Sigmoid colon (tissue), 7 donors: ENCODE measurements at places on chromosomes 2 and 18. TPM values are rescaled to one million over a fixed set of nuclear protein-coding genes. Genes with fewer than 3 reads are reported as not detected.

GRCh38 chr2:151027151-151027550 is 234.5 kb downstream of the RBM43 start:
- no peaks in the 10 kb centered on the region for H3K27me3 ChIP-seq
- DNase-seq: no peak
- no peak overlapping the region for H3K27ac ChIP-seq
- peaks cover 12% of the 10 kb centered on the region for H3K4me1 ChIP-seq
- no peak overlapping the region for H3K4me3 ChIP-seq
- no peaks in the 10 kb centered on the region for H3K36me3 ChIP-seq

- H3K27me3 ChIP-seq: no peaks in the 10 kb centered on the region
- no peak for DNase-seq
- no peaks in the 10 kb centered on the region for H3K4me1 ChIP-seq
- no peak overlapping the region for H3K4me3 ChIP-seq
- H3K27ac ChIP-seq: no peak overlapping the region
These were observed 91.9 kb upstream of the CELF4 start for GRCh38 chr18:37657493-37657892.

Gene RTP5
- total RNA-seq: not detected

DNA sequence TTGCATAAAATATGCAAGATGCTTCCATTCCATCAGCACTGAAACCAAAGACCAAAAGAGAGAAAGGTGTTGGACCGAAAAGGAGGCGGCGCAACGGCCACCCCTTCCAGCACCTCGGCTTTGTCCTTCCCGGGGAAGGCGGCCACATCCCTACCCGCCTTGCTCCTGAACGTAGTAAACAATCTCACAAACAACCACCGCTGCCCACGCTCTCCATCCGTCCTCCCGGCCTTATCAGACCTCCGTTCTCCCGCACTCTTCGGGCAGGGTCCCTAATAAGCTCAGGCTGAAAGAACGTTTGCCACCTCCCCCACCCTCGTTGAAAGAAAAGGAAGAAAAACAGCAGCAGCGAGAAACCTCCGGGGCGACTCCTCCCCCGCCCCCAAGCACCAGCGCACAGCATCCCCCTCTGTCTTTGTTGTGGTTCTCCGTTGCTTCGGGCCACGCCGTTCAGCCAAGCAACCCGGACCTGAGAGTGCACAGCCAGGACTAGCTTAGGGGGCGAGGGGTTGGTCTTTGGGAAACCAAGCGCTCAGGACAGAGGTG is 4.4 kb downstream of the EVX2 start:
- H3K4me3 ChIP-seq: peak overlapping the region; percentile 26
- H3K27me3 ChIP-seq: peaks cover 55% of the 10 kb centered on the region
- H3K4me1 ChIP-seq: peaks cover 34% of the 10 kb centered on the region
- no peaks in the 10 kb centered on the region for H3K36me3 ChIP-seq

Gene HOXD3
- total RNA-seq: 4.1 TPM

GRCh38 chr18:56541340-56541739 is 97.1 kb downstream of the TXNL1 start:
- H3K4me1 ChIP-seq: no peaks in the 10 kb centered on the region
- no peak overlapping the region for H3K4me3 ChIP-seq
- no peaks in the 10 kb centered on the region for H3K27me3 ChIP-seq
- no peaks in the 10 kb centered on the region for H3K36me3 ChIP-seq

Gene TMEM182
- total RNA-seq: not detected

Gene SLC38A11
- 4.3 TPM for total RNA-seq

GRCh38 chr18:23852236-23853045 is 162.1 kb upstream of the TTC39C start:
- no peaks in the 10 kb centered on the region for H3K4me1 ChIP-seq
- H3K4me3 ChIP-seq: no peak overlapping the region
- no peaks in the 10 kb centered on the region for H3K36me3 ChIP-seq

DNA sequence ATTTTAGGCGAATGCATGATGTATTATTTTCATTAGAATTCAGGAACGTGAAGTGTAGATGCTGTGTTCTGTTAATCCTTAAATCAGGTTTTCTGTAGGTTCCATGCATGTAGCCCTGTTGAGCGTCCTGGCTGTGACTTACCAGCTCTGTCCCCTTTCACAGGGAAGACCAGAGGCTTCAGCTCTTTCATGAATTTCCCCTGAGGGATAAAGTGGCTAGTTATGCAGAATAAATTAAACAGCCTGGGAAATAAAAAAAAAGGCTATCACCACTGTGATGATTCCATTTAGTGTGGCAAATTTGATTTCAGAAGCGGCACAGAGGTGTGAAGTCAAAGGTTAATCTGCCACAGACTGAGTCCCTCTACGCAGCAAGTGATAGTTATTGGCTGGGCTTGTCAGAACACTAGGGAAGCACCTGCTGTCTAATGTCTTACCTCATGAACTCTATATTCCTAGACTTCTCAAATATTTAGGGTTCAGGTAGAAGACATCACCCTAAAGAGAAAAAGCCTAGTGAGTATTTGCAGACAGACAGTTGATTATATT is 61.6 kb upstream of the LINC00305 start:
- H3K4me1 ChIP-seq: no peaks in the 10 kb centered on the region
- no peaks in the 10 kb centered on the region for H3K36me3 ChIP-seq
- no peak for DNase-seq
- H3K27me3 ChIP-seq: no peaks in the 10 kb centered on the region

GRCh38 chr2:192029089-192029488 is 165.6 kb downstream of the TMEFF2 start:
- H3K4me1 ChIP-seq: peaks cover 17% of the 10 kb centered on the region
- H3K27ac ChIP-seq: no peak overlapping the region
- H3K27me3 ChIP-seq: no peaks in the 10 kb centered on the region
- no peaks in the 10 kb centered on the region for H3K36me3 ChIP-seq
- DNase-seq: no peak
- H3K4me3 ChIP-seq: no peak overlapping the region

GRCh38 chr2:85327822-85328617 is at the start of gene TGOLN2:
Gene TGOLN2 (minus strand): TSS chr2:85327989. CDS start chr2:85327962, 27 bp downstream.
- peaks cover under 1% of the 10 kb centered on the region for H3K36me3 ChIP-seq
- DNase-seq: peak; percentile 96
- no peaks in the 10 kb centered on the region for H3K27me3 ChIP-seq
- peak within 1 kb of the TSS; percentile 94 for H3K27ac ChIP-seq

Gene DNPEP
- 49.4 TPM for total RNA-seq

Gene SPEG
- 123 TPM for total RNA-seq

- no peaks in the 10 kb centered on the region for H3K27me3 ChIP-seq
- no peak for DNase-seq
- H3K4me3 ChIP-seq: no peak overlapping the region
- H3K36me3 ChIP-seq: peaks cover 28% of the 10 kb centered on the region
- H3K4me1 ChIP-seq: no peaks in the 10 kb centered on the region
These were observed 13.0 kb downstream of the VPS4B start for GRCh38 chr18:63409301-63409700.

Gene LIPG
- total RNA-seq: under 0.01 TPM

Gene EXOC6B
- total RNA-seq: 46.1 TPM

Gene CHN1
- 15.6 TPM for total RNA-seq

- no peak overlapping the region for H3K4me3 ChIP-seq
- H3K27ac ChIP-seq: no peak overlapping the region
- H3K36me3 ChIP-seq: no peaks in the 10 kb centered on the region
- H3K4me1 ChIP-seq: no peaks in the 10 kb centered on the region
- DNase-seq: no peak
These were observed 224.0 kb downstream of the AFF3 start for GRCh38 chr2:99918389-99918788.

GRCh38 chr2:168896783-168897182 is 4.3 kb upstream of the G6PC2 start:
- H3K27ac ChIP-seq: no peak overlapping the region
- no peak for DNase-seq
- H3K4me3 ChIP-seq: no peak overlapping the region

DNA sequence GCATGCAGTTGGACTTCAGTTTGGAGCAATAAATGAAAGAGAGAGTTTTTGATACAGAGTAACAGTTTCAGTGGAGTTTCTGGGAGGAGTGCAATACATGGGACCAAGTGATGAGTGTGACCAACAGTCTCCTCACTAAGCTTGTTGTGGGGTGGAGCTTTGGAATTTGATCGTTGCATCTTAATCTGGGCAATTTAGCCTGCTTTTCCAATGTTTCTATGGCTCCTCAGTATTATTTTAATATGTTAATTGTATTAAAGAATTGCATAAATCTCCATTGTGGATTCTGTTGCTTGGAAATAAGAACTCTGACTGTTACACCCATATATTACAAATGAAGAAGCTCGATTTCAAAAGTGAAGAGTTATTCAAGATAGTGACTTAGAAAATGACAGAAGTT is 446.6 kb upstream of the LRATD1 start:
- H3K4me3 ChIP-seq: no peak overlapping the region
- H3K27ac ChIP-seq: no peak overlapping the region
- no peaks in the 10 kb centered on the region for H3K36me3 ChIP-seq
- H3K4me1 ChIP-seq: no peaks in the 10 kb centered on the region
- no peaks in the 10 kb centered on the region for H3K27me3 ChIP-seq
- no peak for DNase-seq

DNA sequence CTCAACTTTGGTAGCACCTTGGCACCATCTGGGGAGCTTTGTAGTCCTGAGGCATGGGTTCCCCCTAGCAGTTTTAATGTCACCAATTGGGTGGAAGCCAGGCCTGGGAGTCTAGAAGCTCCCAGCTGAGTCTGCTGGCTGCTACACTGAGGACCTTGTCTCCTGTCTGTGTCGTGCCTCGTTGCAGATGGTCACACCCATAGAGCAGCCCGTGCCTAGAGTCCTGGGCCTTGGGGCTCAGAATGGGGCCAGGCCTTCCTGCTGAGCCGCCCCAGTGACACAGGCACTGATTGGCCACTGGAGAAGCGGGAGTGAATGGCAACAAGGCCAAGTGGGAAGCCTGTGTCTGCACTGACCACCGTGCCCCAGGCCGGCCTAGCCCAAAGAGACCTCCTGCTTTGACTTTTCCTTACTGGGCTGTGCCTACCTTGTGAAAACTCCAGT is 113.2 kb downstream of the SH3RF3 start:
- peak; percentile 74 for DNase-seq
- H3K4me3 ChIP-seq: no peak overlapping the region
- H3K27ac ChIP-seq: peak overlapping the region; percentile 86
- H3K4me1 ChIP-seq: peaks cover 64% of the 10 kb centered on the region
